Ovary (tissue), 10 donors: ENCODE measurements at places on chromosomes 12 and 14.

- no peaks in the 10 kb centered on the region for H3K36me3 ChIP-seq
- DNase-seq = no peak
- H3K4me1 ChIP-seq = peaks cover 8% of the 10 kb centered on the region
Measured at GRCh38 chr12:8911606-8912268, 2.6 kb upstream of the PHC1 start.

- H3K27me3 ChIP-seq = no peaks in the 10 kb centered on the region
- no peak overlapping the region for H3K4me3 ChIP-seq
- no peaks in the 10 kb centered on the region for H3K4me1 ChIP-seq
Measured at GRCh38 chr12:89250213-89250612, 102.1 kb downstream of the DUSP6 start.

DNA sequence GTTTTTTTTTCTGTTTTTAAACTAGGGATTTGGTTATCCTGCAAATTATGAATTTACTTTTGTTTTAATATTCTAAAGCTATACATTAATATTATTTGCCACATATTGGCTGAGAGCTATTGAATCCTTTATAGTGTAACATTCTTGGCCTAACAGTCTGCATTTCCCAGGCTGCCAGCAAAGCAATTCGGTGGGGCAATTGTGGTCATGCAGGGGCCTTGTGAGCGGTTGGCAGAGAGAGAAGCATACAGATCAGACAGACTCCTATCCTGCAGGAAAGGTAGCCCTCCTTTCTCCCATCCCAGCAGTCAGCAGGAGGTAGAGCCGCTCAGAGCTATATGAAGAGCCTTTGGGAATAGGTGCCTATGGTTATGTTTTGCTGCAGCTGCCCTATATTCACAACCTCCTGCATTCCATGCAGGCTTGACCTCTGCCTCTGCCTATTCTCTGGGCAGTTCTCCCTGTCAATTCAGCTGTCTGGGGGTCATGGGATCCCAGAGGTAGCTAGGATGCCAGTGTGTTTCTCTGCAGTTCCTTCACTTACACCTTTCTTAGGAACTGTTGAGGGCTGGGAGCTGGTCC, 144.7 kb downstream of the GPHN start:
- H3K36me3 ChIP-seq = no peaks in the 10 kb centered on the region
- H3K4me3 ChIP-seq = no peak overlapping the region
- peaks cover 2% of the 10 kb centered on the region for H3K4me1 ChIP-seq
- H3K27me3 ChIP-seq = no peaks in the 10 kb centered on the region
- no peak for DNase-seq
- no peak overlapping the region for H3K27ac ChIP-seq

DNA sequence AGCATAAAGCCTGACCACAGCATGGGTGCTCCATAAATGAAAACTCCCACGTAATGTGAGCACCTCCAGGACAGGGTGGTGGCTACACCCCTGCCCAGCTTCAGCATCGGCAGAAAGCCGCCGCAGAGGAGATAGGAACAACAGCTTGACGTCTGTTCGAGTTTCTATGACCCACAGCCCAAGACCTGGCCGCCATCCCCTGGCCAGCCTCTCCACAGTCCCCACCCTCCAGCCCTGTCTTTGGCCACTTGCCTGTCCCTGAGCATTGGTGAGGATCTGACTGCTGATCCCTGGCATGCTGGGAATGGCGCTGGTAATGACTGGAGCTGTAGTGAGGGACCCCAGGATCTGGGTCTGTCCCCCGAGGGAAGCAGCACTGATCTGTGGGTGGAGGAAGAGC, 21.3 kb downstream of the POU6F1 start:
- no peak for DNase-seq
- no peaks in the 10 kb centered on the region for H3K27me3 ChIP-seq
- H3K4me1 ChIP-seq = no peaks in the 10 kb centered on the region
- no peak overlapping the region for H3K4me3 ChIP-seq
- H3K36me3 ChIP-seq = no peaks in the 10 kb centered on the region
- no peak overlapping the region for H3K27ac ChIP-seq

DNA sequence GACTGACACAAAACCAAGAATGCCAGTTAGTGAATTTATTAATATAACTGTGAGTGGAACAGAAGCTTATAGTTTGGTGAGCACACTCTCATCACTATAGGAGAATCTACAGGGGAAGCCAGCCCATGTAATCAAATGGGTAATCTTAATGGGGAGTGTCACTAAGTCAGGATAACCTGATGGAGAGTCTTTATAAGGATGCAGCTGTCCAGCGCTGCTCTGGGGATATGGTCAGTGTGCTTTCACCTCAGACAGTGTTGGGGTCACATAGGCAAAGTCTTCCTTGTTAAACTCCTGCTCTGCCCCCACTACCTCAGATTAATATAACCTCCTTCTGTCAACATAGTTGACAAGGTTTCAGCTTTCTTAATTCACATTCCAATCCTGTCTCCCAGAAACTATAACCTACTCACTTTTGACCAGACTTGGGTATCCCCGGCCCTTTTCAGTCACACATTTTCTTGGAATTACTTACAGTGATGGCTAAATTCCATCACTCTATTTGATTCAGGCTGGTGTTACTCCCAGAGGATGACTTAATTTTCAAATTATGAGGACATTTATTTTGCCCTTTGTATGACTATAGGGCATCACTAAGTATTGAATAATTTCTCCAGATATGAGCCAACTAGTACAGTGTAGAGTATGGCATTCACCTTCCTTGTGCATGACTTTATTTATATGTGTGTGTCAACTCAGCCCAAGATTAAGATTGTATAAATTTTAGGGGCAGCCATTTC, 13.2 kb downstream of the STK38L start:
- H3K4me3 ChIP-seq = no peak overlapping the region
- no peak overlapping the region for H3K27ac ChIP-seq
- H3K27me3 ChIP-seq = no peaks in the 10 kb centered on the region

DNA sequence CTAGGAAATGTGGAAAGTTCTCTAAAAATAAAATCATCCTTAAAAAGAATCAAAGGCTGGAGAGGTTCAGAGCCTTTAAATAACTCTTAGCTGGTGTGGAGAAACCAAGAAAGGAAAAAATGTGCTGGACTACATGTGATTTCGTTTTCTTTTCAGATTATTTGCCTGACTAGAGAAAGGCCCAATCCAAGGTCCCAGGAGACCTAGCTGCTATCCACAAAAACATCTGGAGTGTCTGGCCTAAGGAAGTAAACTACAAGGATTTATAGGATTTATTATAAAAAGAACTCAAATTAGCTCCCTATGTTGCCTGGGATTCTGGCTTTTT, 774 bp upstream of the TMEM30B start:
- no peak overlapping the region for H3K27ac ChIP-seq
- H3K4me1 ChIP-seq = peaks cover 4% of the 10 kb centered on the region
- DNase-seq = no peak
- no peaks in the 10 kb centered on the region for H3K36me3 ChIP-seq
- H3K4me3 ChIP-seq = no peak overlapping the region
- peaks cover 2% of the 10 kb centered on the region for H3K27me3 ChIP-seq

DNA sequence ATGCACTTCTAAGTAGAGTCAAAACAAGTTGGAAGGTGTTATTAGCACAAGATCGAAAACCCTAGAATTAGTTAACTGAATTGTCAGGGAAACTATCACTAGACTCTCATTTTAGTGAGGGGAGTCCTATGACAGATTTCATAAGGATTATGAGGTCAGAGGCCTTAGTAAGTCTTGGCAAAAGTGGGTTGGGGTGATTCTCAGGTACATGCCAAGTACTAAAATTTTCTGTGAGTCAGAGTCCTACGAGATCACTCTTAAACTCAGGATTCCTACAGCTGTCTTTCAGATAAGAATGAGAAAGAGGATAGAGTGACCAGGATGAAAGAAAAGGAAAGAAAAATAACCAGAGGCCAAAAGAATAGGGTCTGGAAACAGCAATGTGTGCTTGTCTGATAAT, 50.8 kb upstream of the BBS10 start:
- no peak overlapping the region for H3K27ac ChIP-seq
- no peak for DNase-seq
- no peaks in the 10 kb centered on the region for H3K4me1 ChIP-seq
- no peaks in the 10 kb centered on the region for H3K36me3 ChIP-seq
- no peak overlapping the region for H3K4me3 ChIP-seq
